ENCODE measurements at places on chromosomes 6 and 20.

- no peak for DNase-seq
These were observed 204.5 kb downstream of the ZDHHC14 start for GRCh38 chr6:157585274-157586087.

DNA sequence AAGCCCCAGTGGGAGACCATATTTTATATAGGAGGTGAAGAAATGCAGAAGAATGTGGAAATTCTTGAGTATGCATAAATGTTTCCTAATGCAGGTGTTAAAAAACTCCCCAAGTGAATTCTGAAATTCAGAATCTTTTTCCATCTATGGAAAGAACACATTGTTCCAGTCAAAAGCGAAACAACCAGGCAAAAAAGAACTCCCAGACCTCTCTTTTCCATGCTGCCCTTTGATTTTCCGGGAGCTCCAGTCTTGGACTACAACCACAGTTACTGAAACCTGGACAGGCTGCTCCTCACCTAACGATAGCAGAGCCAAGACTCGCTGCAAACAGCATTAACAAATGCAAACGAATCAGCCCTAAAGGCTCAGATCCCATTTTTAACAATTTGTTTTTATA, 108.7 kb upstream of the CNKSR3 start:
- DNase-seq: peak; percentile 52

DNA sequence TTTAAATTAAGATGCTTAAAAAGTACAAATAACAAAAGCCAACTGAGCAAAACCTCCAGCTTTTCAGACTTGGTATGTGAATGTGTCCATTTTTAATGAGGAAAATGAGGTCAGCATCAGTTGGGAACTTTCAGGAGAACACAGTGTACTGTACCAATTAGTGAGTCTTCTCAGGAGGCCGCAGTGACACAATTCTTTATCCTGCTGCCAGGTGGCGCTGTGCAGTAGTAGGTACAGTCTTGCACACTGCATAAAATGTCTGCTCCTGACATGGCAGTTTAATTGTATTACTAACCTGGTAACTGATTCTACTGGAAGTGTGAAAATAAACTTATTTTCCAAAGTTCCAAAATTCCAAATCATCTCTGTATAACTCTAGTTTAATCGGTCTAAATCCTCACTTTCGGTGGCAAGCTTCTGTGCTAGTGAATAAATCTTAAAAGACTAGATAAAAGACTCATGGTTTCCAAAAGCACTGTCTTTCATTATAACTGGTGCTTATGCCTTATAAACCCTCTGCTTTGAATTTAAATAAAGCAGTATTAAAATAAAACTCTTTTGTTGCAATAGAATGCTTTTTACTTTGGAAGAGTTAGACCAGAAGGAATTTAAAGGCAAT, 214.8 kb upstream of the MMS22L start:
- peak; percentile 71 for DNase-seq

GRCh38 chr6:25623879-25624278, 28.1 kb upstream of the SCGN start:
- peak; percentile 73 for DNase-seq

- no peak for DNase-seq
These were observed 117.0 kb upstream of the CEP85L start for GRCh38 chr6:118768441-118768840.

GRCh38 chr20:63363013-63363957, 2.1 kb upstream of the CHRNA4 start:
- no peak for DNase-seq

- DNase-seq: peak; percentile 20
These were observed 124.3 kb upstream of the TSHZ2 start for GRCh38 chr20:52847731-52848359.
